AG09319 (cell line): ENCODE measurements at places on chromosomes 1 and 21.
A peak's percentile ranks its signal among the peaks of the same experiment; 100 is the strongest.

GRCh38 chr1:67431869-67432578 lies 1.8 kb upstream of the SERBP1 start:
- no peak for DNase-seq

GRCh38 chr21:43736224-43736883 lies 17.4 kb downstream of the PDXK start:
- DNase-seq, result no peak

- no peak for DNase-seq
These were observed 20.5 kb downstream of the KCNC4 start for GRCh38 chr1:110230381-110231199.

DNA sequence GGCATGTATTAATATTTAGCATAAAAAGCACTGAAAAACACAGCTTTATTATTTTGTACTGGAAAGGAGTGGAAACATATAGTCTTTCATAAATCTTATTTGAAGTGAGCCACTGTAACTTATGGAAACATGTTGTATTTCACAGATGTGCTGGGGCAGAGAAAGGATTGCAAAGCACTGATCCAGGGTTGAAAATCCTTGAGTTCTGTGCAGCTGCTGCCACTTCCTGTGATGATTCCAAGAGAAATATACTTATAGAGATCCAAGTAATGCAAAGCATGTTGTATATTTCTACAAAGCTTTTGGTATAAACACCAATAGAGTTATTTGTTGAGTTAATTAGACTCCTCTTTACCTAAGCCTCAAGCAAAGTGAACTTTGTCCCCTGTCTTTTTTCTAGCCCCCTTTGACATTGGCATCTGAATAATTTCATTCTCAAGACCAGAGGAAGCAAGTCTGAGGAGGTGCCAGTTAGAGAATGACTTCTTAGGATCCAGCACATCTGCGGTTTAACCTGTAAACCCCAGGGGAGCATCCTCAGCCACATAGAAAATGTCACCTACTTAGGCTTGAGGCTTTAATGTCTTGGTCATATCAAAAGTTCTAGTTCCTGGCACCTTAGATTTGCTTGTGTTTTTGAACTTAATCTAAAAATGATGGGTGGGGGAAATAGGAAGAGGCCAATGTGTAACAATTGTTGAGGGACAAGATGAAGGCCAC lies 173.3 kb downstream of the FASLG start:
- no peak for DNase-seq

DNA sequence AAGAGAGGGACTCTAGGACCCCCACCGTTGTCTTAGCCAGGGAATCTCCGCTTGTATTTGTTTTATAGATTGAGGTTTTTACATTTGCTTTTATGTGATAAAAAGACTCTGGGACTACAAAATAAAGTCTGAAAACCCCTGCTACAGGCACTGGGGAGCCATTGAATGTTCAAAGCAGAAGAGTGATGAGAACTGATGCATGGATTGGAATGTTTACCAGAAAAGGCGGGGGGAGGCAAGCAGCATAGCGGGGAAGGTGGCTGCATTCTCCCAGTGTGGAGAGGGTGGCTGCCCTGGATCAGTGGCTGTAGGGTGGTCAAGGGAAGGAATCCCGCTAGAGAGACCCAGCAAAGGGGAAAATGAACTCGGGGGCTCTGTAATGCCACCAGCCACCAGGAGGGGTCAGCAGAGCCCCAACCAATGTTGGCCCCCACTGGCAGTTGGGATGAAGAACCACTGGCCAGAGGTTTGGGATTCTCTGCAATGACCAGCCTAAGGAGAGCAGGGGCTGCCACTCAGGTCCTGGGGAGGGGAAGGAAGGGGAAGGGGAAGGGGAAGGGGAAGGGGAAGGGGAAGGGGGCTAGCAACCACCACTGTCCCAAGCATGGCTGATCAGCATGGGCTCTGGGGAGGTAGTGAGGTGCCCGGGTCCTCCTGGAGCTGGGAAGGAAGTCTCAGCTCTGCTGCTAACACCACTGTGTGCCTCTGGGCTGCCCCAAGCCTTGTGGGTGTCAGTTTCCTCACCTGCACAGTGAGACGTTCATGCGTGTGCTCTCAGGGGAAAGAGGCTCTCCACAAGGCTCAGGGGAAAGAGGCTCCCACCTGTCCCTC lies 19.2 kb upstream of the PEF1 start:
- DNase-seq, result no peak

GRCh38 chr1:84450910-84451309 lies 28.2 kb upstream of the RPF1 start:
- no peak for DNase-seq

DNA sequence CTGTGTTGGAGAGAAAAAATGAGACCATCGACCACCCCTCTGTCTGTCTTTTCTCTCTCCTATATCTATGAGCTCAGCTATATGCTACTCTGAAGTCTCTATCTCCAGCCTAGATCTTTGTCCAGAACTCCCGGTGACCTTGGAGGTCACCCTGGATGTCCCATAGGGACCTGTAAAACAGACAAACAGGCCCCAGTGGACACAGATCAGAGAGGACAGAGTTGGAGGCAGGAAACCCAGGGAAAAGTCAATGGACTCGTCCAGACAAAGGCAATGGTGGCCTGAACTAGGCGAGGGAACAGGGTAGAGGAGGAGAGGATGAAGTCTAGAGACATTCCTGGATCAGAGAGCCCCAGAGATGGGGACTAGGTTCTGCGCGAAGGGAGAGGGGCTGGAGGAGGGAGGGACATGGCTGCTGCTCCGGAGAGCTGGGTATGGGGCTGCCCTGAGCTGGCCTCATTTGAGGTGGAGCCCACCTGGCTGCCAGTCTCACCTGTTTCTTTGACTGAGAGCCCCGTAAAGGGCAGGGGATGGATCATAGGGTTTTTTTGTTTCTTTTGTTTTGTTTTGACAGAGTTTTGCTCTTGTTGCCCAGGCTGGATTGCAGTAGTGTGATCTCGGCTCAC lies 10.6 kb upstream of the MARCKSL1 start:
- no peak for DNase-seq

- DNase-seq, result no peak
These were observed 351.4 kb downstream of the ZNF326 start for GRCh38 chr1:90346349-90346748.

GRCh38 chr1:19861842-19862530 lies 20.2 kb upstream of the OTUD3 start:
- DNase-seq, result no peak

DNA sequence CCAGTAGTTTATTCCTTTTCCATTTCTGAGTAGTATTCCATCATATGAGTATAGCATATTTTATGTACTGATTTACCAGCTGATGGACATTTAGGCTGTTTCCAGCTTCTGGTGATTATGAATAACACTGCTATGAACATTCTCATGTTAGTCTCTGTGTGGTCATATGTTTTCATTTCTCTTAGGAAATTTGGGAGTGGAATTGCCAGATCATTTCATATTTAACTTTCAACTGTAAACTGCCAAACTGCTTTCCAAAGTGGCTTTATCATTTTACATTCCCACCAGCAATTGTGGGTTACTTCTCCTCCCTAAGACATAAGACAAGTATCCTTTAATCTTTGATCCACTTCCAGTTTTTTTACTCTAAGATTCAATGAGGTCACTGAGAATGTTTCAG lies 85.7 kb upstream of the RALGPS2 start:
- DNase-seq, result no peak

GRCh38 chr1:92365378-92366039 lies 66.7 kb downstream of the RPAP2 start:
- DNase-seq, result no peak

DNA sequence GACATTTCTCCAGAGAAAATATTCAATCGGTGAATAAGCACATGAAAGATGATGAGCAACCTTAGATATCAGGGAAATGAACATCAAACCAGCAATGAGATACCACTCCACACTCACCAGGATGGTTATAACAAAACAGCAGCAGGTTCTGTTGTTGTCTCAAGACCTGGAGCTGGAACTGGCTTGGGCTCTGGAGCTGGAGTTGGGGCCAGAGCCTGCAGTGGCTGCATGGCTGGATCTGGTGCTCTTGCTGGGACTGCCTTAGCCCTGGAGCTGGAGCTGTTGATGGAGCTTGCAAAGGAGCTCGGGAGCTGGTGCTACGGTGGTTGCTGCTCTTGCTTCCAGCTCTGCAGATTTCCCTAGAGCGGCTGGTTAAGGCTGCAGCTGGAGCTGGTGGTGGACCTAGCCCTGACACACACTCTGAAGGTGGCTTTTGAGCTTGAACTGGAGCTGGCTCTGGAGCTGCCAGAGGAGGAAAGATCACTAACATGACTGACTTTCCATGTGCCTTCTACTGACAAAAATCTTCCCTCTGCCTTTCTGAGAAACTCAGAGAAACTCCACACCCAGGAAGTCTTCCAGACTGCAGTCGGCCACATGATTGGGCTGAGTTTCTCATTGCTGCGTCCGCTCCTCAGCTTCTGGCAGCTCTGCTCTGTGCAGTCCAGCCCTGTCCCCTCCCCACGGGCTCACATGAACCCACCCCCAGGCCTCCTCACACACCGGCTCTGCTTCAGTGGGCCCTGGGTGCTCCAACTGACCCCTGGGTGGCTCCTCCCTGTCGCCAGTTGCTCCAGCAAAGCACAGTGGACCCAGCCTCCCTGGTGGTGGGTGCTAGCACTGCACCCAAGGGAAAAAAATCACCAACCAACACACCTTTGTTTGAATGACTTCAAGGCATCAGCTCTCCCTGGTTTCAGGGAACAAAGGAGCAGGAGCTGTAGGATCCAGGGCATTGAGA lies 139.1 kb upstream of the FMN2 start:
- no peak for DNase-seq

DNA sequence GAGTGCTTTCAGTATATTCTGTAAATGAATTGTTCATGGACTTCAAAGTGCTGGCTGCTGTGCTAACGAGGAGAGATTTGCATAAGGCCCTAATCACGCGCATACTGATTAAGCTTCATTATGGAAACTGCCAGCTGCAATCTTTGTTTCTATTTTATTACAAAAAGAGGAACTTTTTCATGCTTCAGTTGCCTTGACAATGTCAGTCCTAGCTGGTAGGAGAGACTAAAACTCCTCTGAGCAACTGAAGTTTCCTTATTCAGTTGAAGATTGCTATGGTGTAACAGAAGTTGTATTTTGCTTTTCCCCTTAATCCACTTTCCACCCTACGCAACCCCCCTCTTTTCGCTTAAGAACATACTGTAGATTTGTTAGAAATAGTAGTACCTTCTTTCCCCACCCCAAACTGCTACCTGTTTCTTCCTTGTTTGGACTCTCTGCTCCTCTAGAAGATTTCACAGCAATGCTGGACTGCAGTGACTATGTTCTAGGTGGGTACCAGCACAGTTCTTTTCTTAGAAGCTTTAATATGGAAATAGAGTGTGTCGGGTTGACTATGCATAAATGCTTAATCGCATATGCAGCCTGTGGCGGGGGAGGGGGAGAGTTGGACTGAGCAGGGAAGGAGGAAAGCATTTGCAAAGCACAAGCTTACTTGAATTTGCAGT lies 108.3 kb downstream of the POU2F1 start:
- DNase-seq, result no peak

- DNase-seq, result peak; percentile 88
These were observed 10.3 kb upstream of the C1orf198 start for GRCh38 chr1:230878591-230878990.

DNA sequence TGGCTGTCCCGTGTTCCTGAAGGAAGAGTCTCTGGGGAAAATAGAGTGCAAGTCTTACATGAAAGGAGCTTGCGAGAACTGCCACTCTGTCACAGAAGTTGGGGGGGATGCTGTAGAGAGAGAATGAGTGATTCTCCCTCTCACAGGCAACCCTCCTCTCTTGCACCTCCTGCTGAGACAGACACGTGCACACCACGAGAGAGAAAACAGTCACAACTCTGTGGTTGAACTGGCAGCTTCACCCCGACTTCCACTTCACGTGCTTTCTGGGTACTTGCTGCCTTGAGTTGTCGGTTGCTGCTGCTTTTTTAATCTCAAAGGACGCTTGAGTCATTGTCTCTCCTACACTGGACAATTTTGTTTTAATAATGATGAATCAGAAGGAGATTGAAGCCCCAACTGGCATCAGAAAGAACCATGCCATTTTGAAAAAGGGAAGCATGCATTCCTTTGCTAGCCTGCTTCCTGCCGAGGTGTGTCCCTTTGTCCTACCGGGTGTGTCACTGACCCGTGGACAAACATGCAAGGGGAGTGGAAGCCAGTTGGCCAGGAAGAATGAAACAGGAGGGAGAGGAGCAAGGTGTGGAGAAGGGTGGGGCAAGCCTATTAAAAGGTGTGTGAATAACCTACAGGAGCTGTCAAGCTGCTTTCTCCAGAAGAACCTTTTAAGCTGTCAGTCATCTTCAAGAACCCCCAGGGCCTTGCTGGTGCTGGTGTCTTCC lies 164.2 kb downstream of the CACNA1E start:
- DNase-seq, result no peak

DNA sequence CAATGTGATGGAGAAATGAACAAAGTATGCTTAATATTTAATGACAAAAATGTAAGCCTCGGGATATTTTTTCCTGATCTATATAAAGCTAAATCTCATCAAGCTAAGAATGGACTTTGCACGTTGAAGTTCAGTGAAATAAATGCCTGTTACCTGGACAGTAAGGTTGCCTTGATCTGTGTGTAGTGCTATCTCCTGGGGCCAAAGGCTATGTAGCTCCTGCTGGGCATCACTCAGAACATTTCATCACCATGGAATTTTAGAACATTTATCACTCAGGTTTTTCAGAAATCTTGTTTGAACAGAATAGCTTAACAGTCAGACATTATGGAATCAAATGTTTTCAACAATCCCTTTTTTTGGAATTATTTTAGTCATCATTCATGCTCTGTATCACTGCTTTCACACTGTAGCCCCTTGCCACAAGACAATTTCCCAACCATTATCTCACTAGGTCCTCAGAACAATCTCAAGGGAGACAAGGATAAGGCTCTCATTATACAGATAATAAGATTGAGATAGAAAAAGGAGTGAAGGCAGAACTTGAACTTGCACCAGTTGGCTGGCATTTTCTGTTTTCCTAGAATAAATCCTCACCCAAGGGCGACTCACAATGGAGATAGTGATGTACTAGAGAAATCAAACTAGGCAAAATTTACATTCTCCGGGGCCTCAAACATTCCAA lies 3.7 kb downstream of the OR10J1 start:
- DNase-seq, result no peak

- peak; percentile 4 for DNase-seq
These were observed 42.3 kb downstream of the LACTBL1 start for GRCh38 chr1:22930240-22930912.

GRCh38 chr1:26129778-26130177 lies 18.2 kb downstream of the PDIK1L start:
- no peak for DNase-seq
